ENCODE measurements at places on chromosomes 11 and 22.
A peak's percentile ranks its signal among the peaks of the same experiment; 100 is the strongest.

DNA sequence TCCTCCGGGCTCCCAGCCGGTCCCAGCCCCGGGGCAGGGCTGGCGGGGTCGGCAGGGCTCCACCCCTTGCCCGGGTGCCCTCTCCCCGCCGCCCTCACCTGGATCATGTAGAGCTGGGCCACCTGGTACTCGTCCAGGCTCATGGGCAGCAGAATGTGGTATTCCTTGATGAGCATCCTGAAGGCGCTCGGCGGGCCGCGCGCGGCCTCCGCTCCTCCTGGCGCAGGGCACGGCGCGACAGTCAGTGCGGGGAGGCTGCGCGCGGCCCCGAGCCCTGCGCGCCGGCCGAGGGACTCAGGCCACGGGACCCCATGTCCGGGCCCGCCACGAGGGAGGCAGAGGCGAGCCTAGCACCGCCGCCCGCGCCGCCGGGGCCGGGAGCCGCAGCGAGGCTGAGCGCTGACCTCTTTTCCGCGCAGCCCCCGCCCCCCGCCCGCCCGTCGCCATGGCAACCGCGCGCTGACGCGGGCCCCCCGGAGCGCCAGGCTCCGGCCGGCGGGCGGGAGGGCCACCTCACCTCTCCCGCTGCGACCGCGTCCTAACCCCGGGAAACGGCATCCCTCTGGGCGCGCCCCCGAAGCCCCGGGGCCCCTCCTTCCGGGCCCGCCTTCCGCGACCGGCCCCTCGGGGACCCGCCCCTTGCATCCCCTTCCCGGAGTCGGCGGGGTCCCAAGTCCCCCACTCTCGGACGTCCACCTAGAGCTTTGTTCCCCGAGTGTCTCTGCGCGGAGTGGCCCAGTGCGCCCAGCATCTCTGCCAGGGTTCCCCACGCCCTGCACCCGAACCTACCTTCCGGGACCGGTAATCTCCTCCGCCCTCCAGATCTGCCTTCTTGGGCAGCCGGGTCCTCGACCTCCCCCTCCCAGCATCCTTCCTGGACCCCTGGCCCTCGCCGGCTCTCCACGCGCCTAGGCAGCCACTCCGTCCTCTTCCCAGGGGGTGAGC, 886 bp downstream of the PITPNM1 start:
- no peaks in the 10 kb centered on the region for H3K27me3 ChIP-seq
- H3K36me3 ChIP-seq, result peaks cover 26% of the 10 kb centered on the region
- peak overlapping the region; percentile 93 for H3K4me3 ChIP-seq
- peaks cover 37% of the 10 kb centered on the region for H3K4me1 ChIP-seq

DNA sequence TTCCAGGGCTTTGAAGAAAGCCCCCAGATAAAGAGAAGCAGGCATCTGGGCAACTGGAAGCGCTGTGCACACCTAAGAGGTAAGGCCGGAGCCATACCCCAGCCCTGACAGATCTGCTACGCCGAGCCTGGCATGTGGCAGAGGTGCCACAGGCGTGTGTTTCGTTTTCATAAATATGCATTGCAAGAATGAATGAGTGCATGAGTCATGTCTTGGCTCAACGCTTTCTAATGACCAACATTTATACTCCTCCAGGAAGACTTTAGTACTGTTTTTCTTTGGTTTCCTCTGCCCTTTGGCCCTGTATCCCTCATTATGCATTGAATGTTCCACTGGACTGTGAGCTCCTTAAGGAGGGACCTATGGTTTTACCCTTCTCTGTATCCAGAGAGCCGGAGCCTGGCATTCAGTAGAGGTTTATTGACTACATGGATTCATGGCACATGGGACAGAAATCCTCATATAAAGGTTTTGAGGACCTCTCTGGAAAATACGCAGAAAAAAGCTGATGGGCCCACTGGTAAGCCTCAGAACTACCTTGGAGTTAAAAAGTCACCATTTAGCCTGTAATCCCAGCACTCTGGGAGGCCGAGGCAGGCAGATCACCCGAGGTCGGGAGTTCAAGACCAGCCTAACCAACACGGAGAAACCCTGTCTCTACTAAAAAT, 38.9 kb upstream of the CSNK2A3 start:
- no peak overlapping the region for H3K4me3 ChIP-seq
- no peak for DNase-seq
- H3K36me3 ChIP-seq, result no peaks in the 10 kb centered on the region
- H3K4me1 ChIP-seq, result no peaks in the 10 kb centered on the region

GRCh38 chr11:74680035-74680671, 51.1 kb downstream of the CHRDL2 start:
- H3K27ac ChIP-seq, result no peak overlapping the region
- no peak overlapping the region for H3K4me3 ChIP-seq
- peaks cover 3% of the 10 kb centered on the region for H3K4me1 ChIP-seq
- peaks cover 20% of the 10 kb centered on the region for H3K27me3 ChIP-seq

DNA sequence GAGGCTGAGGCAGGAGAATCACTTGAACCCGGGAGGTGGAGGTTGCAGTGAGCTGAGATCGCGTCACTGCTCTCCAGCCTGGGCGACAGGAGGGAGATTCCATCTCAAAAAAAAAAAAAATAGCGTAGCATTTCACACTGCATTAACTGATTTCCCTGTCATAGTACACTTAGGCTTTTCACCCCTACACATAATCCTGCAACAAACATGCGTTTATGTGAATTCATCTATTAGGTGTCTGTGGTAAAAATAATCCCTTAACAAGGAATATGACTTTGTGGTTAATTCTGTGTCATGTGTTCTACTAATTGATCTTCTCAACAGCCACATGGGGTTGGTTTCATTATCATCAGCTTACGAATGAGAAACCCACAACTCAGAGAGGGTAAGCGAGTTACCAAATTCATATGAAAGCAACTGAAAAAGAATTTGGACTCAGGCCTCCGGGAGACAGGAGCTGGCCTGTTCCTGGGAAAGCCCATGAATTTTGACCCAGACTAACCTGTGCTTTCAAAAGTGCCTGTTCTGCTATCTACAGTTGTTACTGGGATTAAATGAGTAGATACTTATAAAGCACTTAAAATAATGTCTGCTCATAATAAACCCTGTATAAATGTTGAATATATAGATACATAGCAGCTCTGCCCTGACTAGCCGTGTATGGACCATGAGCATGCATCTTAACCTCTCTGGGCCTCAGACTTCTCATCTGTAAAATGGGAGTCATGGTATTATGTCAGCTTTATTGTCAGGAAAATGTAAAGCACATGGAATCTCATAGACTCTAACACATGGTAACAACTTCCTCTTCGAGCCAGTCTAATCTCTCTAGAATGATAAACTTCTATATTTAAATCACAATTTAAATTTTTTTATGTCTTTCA, 36.6 kb downstream of the KCNJ1 start:
- peaks cover 22% of the 10 kb centered on the region for H3K4me1 ChIP-seq
- peak overlapping the region; percentile 86 for H3K27ac ChIP-seq
- no peaks in the 10 kb centered on the region for H3K36me3 ChIP-seq
- H3K27me3 ChIP-seq, result no peaks in the 10 kb centered on the region

DNA sequence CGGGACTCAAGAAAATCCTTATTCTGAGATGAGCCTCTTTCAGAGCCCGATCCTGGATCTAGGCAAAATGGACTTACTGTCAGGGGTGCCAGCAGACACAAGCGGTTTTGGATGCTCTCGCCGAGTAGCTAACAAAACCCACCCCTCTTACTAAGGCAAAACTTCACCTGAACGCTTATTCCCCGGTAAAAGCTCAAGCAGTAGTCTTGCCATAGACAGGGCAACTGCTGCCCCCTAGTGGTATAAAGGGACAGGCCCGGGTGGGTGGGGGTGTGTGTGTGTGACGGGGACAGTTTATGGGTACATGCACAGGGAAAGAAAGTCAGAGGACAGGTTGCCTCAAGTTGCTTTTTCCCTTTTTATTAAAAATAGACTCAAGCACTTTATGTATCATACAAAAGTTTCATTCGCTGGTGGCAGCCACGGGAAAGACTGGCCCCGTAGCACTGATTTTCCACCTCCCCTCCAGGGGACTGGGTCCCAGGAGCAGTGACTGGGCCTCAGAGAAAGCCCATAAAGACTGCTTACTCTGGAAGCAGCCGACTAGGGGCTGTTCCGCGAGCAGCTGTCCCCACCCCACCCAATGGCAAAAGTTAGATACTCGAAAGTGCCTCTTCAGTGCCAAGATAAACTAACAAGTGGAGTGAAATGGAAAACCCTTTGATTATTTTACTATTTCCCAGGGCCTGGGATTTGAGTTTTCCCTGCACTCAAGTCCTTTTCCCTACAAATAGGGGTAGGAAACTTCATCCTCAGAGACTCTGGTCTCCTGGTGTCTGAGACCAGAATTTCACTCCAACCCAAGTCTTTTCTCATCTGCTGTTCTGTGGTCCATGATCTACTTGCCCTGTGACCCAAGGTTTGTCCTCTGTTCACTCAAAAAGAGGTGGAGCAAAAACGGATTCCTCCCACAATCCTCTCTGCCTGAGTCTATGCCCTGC, 4.7 kb downstream of the YPEL4 start:
- DNase-seq, result peak; percentile 80
- peaks cover 39% of the 10 kb centered on the region for H3K4me1 ChIP-seq
- peaks cover 42% of the 10 kb centered on the region for H3K27me3 ChIP-seq
- peaks cover 3% of the 10 kb centered on the region for H3K36me3 ChIP-seq

DNA sequence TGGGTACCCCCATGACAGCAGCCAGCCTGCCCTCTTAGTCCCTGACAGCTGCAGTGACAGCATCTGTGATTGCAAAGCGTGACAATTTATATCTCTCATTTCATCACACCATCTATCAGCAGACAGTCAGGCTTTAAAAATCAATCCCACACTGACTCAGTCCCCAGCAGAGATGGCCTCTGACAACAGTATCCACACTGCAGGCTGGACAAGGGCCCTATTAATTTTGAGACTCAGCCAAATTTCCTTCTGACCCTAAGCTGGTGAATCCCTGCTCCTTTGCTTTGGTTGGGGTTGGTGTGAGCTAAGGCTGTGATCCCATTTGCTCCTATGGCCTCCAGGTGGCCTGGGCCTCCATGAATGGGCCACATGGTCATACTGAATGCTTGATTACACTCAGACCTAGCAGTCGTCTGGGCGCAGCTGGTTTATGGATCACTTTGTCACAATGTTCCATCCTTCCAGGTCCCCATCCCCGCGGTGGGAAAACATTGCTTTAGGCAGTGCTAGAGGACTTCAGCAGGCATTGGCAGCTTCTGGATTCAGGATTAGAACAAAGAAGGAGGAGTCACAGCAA, 68.2 kb upstream of the B3GAT1 start:
- H3K27me3 ChIP-seq, result peaks cover 17% of the 10 kb centered on the region
- no peak for DNase-seq
- H3K4me1 ChIP-seq, result no peaks in the 10 kb centered on the region

Measured in activated naive CD8-positive, alpha-beta T cell treated with anti-CD3 and anti-CD28 coated beads, Interleukin-2, amount 10 ng/mL, durations not matched to agents 7 days and 5 days (primary cell).